Activated T-cell treated with anti-CD3 and anti-CD28 coated beads, Interleukin-2, amount 50 U/mL, for 4 hours (primary cell): ENCODE measurements at places on chromosomes 7 and 10. TPM values are rescaled to one million over a fixed set of nuclear protein-coding genes. Genes with fewer than 3 reads are reported as not detected.

The AMPH gene
- not detected for total RNA-seq

The ACTA2 gene
- total RNA-seq, result 2.6 TPM

The NUTM2E gene
- 0.19 TPM for total RNA-seq

The HELLS gene
- 119 TPM for total RNA-seq
